ENCODE measurements at places on chromosomes 6 and 20. TPM values are rescaled to one million over a fixed set of nuclear protein-coding genes. Genes with fewer than 3 reads are reported as not detected.

Gene SULF2
- 0.69 TPM for total RNA-seq

Gene ZFP64
- 33.5 TPM for total RNA-seq

Gene BPI
- not detected for total RNA-seq

Gene TOP1
- 108 TPM for total RNA-seq

Gene TTBK1
- total RNA-seq: not detected

Gene TRAPPC3L
- total RNA-seq: not detected

Gene TRIM10
- total RNA-seq: not detected

Gene PREX1
- total RNA-seq: 145 TPM

Gene RGS17
- total RNA-seq: 3.5 TPM

Gene TBC1D7
- 34.2 TPM for total RNA-seq

Gene ANKRD66
- total RNA-seq: not detected

GRCh38 chr6:79302341-79302740 lies 67.9 kb upstream of the HMGN3 start:
- H3K27ac ChIP-seq: no peak overlapping the region
- DNase-seq: no peak
- no peaks in the 10 kb centered on the region for H3K36me3 ChIP-seq
- no peaks in the 10 kb centered on the region for H3K4me1 ChIP-seq
- no peaks in the 10 kb centered on the region for H3K27me3 ChIP-seq

DNA sequence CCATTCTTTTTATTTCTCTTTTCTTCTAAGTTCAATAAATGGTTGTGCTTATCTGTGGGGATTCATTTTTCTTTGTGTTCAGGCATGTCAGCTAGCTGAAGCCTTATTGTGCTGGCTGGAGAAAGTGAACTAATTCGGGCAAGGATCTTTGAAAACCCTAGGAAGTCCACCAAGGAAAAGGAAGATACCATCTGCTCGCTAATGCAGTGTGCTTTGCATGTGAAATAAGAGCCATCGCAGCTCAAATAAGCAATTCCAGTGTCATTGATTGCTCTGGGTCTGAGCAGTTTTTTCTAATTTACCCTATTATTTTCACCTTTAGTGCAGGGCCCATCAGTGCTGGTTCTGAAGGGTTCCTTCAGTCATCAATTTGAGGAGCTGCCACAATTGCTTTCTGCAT lies 309.4 kb upstream of the SOX4 start:
- H3K4me1 ChIP-seq: no peaks in the 10 kb centered on the region
- H3K27me3 ChIP-seq: no peaks in the 10 kb centered on the region
- H3K4me3 ChIP-seq: no peak overlapping the region
- DNase-seq: no peak

DNA sequence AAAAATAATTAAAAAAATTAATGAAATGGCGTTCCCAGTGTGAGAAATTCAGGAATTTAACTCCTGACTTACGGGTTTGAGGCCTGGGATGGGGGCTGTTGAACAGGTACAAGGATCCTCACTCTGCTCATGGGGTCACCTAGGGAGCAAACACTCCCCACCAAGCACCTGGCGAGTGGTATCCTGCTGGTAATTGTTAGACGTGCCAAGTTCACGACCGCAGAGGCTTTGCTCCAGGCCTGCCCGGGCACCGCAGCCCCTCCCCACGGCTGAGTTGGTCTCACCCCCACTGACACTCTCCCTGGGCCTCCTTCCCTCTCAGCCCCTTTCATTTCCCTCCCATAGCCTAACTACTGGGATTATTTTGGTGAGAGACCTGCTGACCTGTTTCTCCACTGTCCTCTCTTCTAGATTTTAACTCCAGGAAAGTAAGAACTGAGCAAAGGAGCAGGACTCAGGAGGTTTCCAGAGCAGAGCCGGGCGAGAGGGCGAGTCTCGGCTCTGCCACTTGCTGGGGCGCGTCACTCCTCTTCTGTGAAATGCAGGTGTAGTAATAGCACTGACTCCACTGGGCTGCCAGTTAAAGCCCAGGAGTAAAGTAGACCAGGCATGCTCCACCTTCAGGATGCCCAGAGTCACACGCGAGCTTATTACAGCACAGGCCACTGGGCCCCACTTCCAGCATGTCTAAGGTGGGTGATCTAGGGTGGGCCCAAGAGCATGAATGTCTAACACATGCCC lies 22.8 kb downstream of the BMP7 start:
- DNase-seq: no peak
- H3K27ac ChIP-seq: no peak overlapping the region
- peaks cover 7% of the 10 kb centered on the region for H3K4me1 ChIP-seq
- H3K36me3 ChIP-seq: no peaks in the 10 kb centered on the region

DNA sequence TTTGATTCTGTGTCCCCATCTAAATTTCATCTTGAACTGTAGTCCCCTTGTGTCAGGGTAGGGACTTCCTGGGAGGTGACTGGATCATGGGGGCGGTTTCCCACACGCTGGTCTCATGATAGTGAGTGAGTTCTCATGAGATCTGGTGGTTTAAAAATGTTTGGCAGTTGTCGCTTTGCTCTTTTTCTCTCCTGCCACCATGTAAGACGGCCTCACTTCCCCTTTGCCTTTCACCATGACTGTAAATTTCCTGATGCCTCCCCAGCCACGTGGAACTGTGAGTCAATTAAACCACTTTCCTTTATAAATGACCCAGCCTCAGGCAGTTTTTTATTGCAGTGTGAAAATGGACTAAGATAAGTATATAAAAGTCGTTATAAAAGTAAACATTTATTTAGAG lies 80.5 kb upstream of the SGK1 start:
- no peaks in the 10 kb centered on the region for H3K36me3 ChIP-seq
- DNase-seq: no peak
- H3K27me3 ChIP-seq: no peaks in the 10 kb centered on the region

GRCh38 chr20:33162313-33162712 lies 5.6 kb upstream of the BPIFA2 start:
- H3K27me3 ChIP-seq: peaks cover 16% of the 10 kb centered on the region
- no peaks in the 10 kb centered on the region for H3K4me1 ChIP-seq
- no peak overlapping the region for H3K4me3 ChIP-seq
- H3K27ac ChIP-seq: no peak overlapping the region

- H3K27ac ChIP-seq: no peak overlapping the region
- H3K4me1 ChIP-seq: no peaks in the 10 kb centered on the region
- H3K4me3 ChIP-seq: no peak overlapping the region
- H3K36me3 ChIP-seq: no peaks in the 10 kb centered on the region
- H3K27me3 ChIP-seq: no peaks in the 10 kb centered on the region
These were observed 659.0 kb downstream of the EPM2A start for GRCh38 chr6:145076115-145076841.

DNA sequence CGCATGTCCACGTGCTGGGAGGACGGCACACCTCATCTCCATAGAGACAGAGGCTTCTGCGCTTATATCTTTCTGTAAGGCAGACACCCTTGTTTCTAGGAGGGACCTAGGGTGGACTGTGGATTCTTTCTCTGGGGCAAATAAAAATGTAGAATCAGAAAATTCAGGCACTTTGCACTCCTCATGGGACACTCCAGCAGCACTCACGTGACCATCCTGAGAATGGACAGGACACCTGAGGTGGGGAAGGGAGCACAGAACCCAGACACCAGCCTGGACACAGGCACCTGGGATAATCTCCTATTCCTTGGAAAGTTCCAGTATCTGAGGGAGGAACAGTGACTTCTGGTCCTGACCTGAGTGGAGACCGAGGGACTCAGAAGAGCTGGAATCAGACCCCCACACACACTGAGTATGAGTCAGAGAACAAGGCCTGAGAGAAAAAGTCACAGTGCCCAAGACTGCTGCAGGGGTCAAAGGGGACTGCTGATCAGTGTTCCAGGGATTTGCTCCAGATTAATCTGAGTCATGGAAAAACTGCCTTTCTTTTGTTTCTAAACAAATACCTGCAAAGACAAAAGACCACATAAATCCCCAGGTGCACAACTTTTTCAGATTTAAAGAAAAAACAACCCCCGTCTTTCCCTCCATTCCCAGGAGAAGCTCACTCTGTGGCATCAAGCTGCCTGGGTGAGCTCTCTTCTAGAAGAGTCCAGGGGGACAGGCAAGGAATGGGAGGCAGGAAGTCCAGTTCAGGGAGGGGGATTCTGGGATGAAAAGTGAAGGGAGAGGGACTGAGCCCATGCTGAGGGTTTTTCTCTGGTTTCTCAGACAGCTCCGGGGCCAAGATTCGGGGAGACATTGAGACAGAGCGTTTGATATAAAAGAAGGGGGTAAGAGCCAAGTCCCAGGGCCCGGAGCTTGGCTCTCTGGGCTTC lies 35.6 kb upstream of the MICB start:
- peak overlapping the region; percentile 29 for H3K4me3 ChIP-seq
- H3K27me3 ChIP-seq: peaks cover 6% of the 10 kb centered on the region
- no peak overlapping the region for H3K27ac ChIP-seq
- H3K36me3 ChIP-seq: no peaks in the 10 kb centered on the region
- DNase-seq: no peak

GRCh38 chr6:38510205-38510604 lies 129.5 kb downstream of the BTBD9 start:
- H3K27ac ChIP-seq: no peak overlapping the region
- no peaks in the 10 kb centered on the region for H3K27me3 ChIP-seq
- no peak for DNase-seq
- no peaks in the 10 kb centered on the region for H3K36me3 ChIP-seq
- no peaks in the 10 kb centered on the region for H3K4me1 ChIP-seq
- no peak overlapping the region for H3K4me3 ChIP-seq

DNA sequence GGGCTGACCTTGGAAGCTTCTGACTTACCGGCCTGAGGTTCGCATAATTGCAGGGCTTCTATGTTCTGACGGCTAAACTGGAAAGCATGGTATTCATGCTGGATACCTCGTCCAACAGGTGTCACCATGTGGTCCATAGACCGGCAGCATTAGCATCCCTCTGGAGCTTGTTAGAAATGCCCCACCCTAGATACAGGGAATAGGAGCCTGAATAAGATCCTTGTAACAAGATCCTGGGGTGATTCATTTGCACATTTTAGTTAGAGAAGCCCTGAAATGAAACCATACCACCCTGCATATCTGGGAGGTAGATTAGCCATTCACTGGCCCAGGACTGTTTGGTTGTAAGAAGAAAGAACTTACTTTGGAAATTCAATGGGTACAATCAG lies 77.7 kb downstream of the TMEM170B start:
- no peak for DNase-seq
- H3K27ac ChIP-seq: no peak overlapping the region
- no peaks in the 10 kb centered on the region for H3K36me3 ChIP-seq
- no peak overlapping the region for H3K4me3 ChIP-seq
- H3K4me1 ChIP-seq: no peaks in the 10 kb centered on the region

DNA sequence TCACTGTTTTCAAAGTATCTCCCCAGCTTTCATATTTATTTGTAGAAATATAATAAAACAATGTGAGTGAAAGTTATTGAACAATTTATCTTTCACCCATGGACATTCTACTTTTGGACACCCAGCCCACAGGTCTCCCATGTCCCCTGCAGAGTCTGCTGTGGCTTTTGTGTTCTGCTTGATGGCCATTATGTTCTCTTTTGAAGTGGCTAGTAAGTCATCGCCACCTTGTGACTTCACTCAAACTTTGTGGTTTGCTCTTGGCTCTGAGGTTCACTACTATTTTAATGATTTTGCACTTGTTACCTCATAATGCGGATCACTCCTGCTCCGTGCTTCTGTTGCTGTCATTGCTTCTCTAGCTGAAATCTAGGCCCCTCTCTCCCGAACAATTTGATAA lies 10.2 kb upstream of the DEFB113 start:
- H3K4me1 ChIP-seq: no peaks in the 10 kb centered on the region
- no peaks in the 10 kb centered on the region for H3K36me3 ChIP-seq
- peaks cover 2% of the 10 kb centered on the region for H3K27me3 ChIP-seq

- no peaks in the 10 kb centered on the region for H3K36me3 ChIP-seq
- no peaks in the 10 kb centered on the region for H3K27me3 ChIP-seq
- H3K27ac ChIP-seq: no peak overlapping the region
- DNase-seq: no peak
- no peaks in the 10 kb centered on the region for H3K4me1 ChIP-seq
These were observed 20.0 kb downstream of the PHF20 start for GRCh38 chr20:35791821-35792220.

DNA sequence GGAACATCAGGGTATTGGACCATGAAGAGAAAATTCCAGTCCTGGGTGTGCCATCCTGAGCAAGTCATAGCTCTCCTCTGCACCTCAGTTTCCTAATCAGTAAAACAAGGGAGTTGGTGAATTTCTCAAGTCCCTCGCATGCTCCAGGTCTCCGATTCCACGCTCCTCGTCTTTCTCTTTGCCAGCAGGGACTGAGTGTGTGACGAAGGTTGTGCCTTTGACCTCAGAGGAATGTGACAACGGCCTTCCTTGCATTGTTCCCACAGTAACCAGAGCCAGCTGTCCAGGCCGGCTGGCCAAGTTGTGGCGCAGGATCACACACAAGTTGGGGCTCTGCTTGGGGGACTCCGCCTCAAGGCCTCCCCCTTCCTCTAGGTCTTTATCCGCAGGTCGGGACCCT lies 217.3 kb downstream of the ATXN1 start:
- DNase-seq: no peak
- no peaks in the 10 kb centered on the region for H3K36me3 ChIP-seq
- no peak overlapping the region for H3K4me3 ChIP-seq
- no peaks in the 10 kb centered on the region for H3K27me3 ChIP-seq
- no peaks in the 10 kb centered on the region for H3K4me1 ChIP-seq

- no peak for DNase-seq
- no peak overlapping the region for H3K4me3 ChIP-seq
- H3K27me3 ChIP-seq: peaks cover 3% of the 10 kb centered on the region
- H3K4me1 ChIP-seq: no peaks in the 10 kb centered on the region
These were observed 105.3 kb upstream of the KCNG1 start for GRCh38 chr20:51128198-51128597.

- H3K4me3 ChIP-seq: no peak overlapping the region
- no peak for DNase-seq
- no peak overlapping the region for H3K27ac ChIP-seq
- H3K4me1 ChIP-seq: no peaks in the 10 kb centered on the region
These were observed 115.1 kb downstream of the ADTRP start for GRCh38 chr6:11663519-11663918.

DNA sequence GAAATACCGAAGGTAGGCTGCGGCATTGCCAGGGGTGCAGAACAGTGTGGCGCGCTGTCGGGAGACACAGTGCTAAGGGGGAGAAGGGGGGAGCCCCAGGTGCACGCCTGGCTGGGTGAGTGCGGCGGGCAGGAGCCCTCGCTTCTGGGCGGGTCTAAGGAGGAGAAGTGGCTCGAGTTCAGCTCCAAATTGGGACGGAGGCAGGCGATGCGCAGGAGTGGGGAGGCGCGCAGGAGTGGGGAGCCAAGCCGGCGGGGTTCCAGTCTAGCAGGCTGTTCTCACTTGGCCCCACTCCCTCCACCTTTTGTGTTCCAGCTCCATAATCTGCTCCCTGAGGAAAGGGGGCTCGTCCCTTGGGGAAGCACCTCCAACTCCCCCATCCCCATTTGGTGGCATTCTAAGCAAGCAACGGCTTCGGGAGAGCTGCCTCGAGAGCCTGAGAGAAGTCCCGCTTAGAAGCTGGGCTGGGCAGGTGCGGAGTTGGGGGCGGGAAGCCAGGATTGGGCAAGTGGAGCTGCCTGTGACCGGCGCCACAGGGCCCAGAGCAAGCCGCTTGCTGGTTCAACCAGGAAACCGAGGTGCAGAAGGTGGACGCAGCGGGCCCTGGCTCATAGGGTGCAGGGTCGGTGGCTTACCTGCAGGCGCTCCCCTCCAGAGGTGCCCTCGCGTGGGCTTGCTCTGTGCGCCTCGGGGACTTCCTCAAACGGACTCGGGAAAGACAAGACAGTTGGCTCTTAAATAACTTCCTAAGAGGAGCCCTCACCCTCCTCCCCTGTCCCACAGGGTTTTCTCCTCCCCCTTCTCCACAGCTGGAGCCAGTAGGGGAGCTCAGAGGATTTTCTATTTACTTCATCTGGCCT lies at the start of gene F13A1:
F13A1 (minus strand) TSS at position 711 of the 860 bp plus-strand sequence. CDS start 1,998 bp downstream, outside the sequence.
- no peaks in the 10 kb centered on the region for H3K4me1 ChIP-seq
- H3K27ac ChIP-seq: no peak within 1 kb of the TSS
- no peak within 1 kb of the TSS for H3K4me3 ChIP-seq
- H3K27me3 ChIP-seq: peaks cover 77% of the 10 kb centered on the region

All from A673 (cell line).